Activated CD4-positive, alpha-beta T cell treated with anti-CD3 and anti-CD28 coated beads, Interleukin-2, amount 10 ng/mL, durations not matched to agents 24 days and 14 days (primary cell): ENCODE measurements at places on chromosomes 16 and 17. TPM values are rescaled to one million over a fixed set of nuclear protein-coding genes. Genes with fewer than 3 reads are reported as not detected.

DNA sequence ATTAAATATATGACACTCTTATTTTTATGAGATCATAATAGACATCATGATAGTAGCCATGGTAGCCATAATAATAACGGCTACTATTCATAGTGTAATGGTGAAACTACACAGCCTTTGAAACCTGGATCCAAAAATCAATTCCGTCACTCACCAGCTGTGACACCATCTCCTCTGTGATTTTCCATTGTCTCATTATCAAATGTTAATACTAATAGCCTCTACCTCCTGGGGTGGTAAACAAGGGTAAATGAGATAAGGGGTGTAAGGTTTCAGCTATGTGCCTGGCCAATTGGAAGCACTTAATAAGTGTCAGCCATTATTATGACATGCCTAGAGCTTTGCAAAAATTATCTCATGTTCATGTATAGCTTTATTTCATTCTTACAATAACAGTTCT lies 88.6 kb downstream of the CACNG3 start:
- no peak overlapping the region for H3K27ac ChIP-seq
- DNase-seq, result no peak
- H3K27me3 ChIP-seq, result no peaks in the 10 kb centered on the region
- peaks cover 7% of the 10 kb centered on the region for H3K4me1 ChIP-seq
- no peak overlapping the region for H3K4me3 ChIP-seq

DNA sequence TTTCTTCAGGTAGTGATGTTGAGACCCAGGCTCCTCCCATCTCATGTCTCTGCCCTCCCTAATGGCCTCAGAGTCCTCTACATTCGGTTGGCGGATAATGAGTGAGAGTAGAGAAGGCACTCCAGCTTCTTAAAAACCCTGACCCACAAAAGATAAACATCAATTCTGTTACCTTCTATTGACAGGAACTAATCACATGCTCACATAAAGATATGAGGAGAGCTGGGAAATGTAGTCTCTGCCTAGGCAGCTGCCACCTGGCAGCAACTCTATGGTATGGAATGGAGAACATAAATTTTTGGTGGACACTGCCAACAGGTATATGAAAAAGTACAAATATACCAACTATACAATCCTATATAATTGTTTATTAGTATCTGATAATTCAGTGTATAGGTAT lies 110.7 kb upstream of the HLF start:
- no peak overlapping the region for H3K27ac ChIP-seq
- DNase-seq, result no peak
- H3K27me3 ChIP-seq, result no peaks in the 10 kb centered on the region
- H3K4me3 ChIP-seq, result no peak overlapping the region

DNA sequence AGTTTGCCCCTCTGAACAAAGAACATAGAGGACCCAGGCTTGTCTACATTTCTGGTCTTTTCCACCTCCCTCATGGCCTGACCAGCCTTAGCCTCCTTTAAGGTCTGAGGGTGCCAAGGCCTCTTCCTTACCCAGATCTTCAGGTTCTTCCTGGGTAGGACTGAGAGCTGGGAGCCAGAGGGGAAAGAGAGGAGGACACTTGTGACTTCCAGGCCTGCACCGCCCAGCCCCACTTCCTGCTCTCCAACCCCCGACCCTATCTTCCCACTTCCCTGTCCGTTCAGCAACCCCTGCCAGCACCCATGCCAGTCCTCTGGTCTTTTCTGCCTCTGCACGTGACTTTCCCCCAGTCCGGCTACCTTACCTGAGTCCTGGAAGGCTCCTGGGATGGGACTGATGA lies 534 bp downstream of the PRSS36 start:
- H3K4me3 ChIP-seq, result no peak overlapping the region
- no peak overlapping the region for H3K27ac ChIP-seq
- no peak for DNase-seq
- H3K27me3 ChIP-seq, result peaks cover 7% of the 10 kb centered on the region

DNA sequence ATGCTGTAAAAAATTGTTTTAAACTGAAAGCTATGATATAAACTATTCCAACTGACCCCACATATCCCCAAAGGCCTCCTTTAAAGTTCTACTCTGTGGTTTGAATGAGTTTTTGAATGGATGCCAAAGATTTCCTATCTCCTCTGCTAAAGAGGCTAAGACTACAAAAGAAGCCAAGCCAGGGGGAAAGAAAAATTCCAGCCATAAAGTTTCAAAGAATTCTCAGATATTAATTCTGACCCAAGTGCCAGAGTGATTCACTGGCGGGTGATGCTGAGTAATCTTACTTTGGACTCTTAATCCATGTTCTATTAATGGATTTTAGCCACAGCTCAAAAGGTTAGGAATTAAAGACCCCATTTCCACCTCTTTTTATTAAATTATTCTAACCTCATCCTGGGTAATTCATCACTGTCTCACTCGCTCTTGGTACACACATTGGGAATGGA lies 60.7 kb downstream of the HS3ST3A1 start:
- no peak overlapping the region for H3K27ac ChIP-seq
- no peaks in the 10 kb centered on the region for H3K4me1 ChIP-seq
- no peak overlapping the region for H3K4me3 ChIP-seq
- no peak for DNase-seq
- peaks cover 2% of the 10 kb centered on the region for H3K27me3 ChIP-seq

- no peaks in the 10 kb centered on the region for H3K36me3 ChIP-seq
- H3K4me1 ChIP-seq, result no peaks in the 10 kb centered on the region
- no peak overlapping the region for H3K4me3 ChIP-seq
These were observed 5.5 kb upstream of the CDH1 start for GRCh38 chr16:68731637-68732036.

- H3K27me3 ChIP-seq, result no peaks in the 10 kb centered on the region
- DNase-seq, result no peak
- no peak overlapping the region for H3K27ac ChIP-seq
- H3K36me3 ChIP-seq, result no peaks in the 10 kb centered on the region
These were observed 189.2 kb downstream of the MAF start for GRCh38 chr16:79411357-79411756.

DNA sequence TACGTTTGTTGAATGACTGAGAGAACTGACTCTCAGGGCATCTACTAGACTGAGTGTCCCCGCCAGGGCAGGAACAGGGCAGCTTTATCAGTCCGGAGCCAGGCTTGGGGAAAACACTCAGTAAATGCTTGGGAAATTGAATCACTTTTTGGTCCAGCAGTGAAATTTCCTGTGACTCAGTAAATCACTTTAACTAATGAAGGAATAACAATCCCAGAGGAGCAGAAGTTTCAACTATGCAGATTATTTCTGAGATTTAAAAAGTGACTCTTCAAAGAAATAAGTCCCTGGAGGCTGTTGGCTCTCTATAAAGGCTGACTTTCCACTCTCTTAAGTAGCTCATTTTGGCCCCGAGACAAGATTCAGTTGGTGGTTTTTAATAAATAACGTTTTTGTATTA lies 101.8 kb downstream of the FOXL1 start:
- no peak overlapping the region for H3K27ac ChIP-seq
- no peak for DNase-seq
- peaks cover 6% of the 10 kb centered on the region for H3K27me3 ChIP-seq
- H3K4me1 ChIP-seq, result no peaks in the 10 kb centered on the region
- no peak overlapping the region for H3K4me3 ChIP-seq

GGA3 gene
- total RNA-seq, result 84.2 and 86.9 TPM in 2 replicates

ELOB gene
- total RNA-seq, result 241 and 259 TPM in 2 replicates

ITGAX gene
- total RNA-seq, result 44.3 and 45.9 TPM in 2 replicates

RAB11FIP4 gene
- total RNA-seq, result 24.3 and 26.4 TPM in 2 replicates
